ENCODE measurements at places on chromosomes 3 and 15.

DNA sequence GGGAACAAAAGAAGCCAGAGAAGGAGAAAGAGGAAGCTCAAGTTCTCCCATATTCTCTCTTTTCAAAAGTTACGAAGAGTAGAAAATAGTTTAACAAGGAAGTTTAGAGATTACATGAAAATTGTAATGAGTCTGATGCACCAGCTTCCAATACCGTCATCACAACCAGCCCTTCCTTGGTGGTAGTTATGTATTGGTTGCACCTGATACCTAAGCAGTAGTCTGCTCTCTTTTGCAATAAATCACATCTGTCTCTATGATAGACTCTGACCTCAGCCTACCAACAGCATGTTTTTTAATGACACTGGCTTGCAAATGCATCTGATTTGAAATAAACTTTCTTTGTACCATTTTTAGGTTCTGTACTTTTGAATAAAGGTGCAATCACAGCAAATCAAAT, 575.8 kb downstream of the FHIT start:
- peak; percentile 23 for DNase-seq

- no peak for DNase-seq
Observed at GRCh38 chr15:56537881-56538280, 72.9 kb upstream of the MNS1 start.

- DNase-seq = no peak
Observed at GRCh38 chr3:152226176-152226575, 42.6 kb upstream of the MBNL1 start.

DNA sequence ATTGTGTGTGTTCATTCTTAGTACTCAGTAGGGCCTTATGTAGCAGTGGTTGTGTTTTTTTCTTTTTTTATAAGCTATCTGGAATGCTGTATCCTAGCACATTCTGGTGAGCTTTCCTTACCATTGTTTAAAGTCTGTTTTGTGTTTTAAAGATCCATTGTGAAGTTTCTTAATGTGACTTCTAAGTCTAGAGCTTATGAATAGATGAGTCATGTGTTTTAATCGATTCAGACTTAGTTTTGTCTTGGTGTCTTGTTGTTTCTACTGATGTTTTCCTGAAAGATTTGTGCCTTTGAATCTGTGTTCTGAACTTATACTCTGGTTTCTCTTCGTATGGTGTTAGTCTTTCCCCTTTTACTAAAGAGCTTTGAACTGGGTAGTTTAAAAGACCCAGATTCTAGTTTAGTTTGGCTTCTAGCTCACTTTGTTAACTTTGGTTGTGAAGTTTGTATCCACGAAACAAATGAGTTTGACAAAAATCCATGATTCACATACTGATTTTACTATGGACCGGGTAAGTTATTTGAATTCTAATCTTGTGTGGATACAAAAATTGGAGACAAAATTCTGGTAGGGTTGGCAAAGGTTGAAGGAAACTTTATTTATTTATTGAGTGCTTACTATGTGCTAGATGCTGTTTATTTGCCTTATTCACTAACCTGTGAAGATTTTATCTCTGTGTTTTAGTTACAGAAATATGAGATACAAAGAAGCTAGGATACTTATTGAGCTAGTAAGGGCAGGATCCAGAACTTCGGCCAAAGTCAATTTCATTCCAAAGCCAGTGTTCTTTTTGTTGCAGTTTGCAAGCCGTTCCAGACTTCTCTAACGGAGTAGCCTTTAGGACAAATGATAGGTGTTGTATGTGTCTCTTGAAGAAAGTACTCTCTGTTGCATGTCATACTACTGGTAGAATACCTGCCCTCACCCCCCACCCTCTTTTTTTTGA, 24.8 kb downstream of the AKAP13 start:
- DNase-seq = no peak

DNA sequence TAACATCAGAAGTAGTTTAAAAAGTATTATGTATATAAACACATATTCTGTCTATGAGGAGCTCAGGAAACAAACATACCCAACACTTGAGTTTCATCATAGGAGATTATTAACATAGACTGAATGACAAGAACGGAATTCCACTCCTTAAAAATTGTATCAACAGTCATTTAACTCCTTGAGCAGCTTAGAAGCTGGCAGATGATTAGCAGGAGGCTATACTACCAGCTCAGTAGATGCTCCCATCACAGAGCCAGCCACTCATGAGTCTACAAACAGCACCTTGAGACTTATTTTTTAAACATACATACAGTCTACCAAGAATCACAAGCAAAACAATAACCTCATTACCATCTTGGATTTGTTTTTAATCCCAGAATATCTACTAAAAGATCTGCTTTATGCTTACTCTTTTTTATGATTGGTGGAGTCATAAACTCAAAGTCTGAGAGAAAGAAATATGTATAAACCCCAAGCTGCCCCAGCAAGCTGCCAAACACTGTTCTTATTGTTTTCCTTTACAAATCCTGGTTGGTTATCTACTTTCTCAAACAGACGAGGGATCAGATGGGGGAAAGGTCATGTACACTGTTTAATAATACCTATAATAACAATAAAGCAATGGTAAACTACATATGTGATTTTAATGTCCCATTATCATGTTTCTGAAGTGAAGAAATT, 59.5 kb downstream of the CBLB start:
- no peak for DNase-seq

GRCh38 chr15:92393980-92394308, 263 bp downstream of the ST8SIA2 start:
- DNase-seq = no peak

Data from MV-4-11 (cell line).